MCF 10A (cell line): ENCODE measurements at places on chromosomes 16 and 17. TPM values are rescaled to one million over a fixed set of nuclear protein-coding genes. Genes with fewer than 3 reads are reported as not detected.

NOL3 gene
- total RNA-seq = 49.8 and 65.7 TPM in 2 replicates

FGF11 gene
- total RNA-seq = 0.84 and 2.1 TPM in 2 replicates

TEKT5 gene
- not detected in 2 replicates for total RNA-seq

KRTAP3-2 gene
- not detected in 2 replicates for total RNA-seq

SNN gene
- 1.9 and 5.8 TPM in 2 replicates for total RNA-seq

MYH3 gene
- 1.4 and 2.1 TPM in 2 replicates for total RNA-seq

TMEM220 gene
- total RNA-seq = 0.96 and 1.1 TPM in 2 replicates

SLC25A10 gene
- total RNA-seq = 5.1 and 9.5 TPM in 2 replicates

SIRT7 gene
- 36.6 and 44.8 TPM in 2 replicates for total RNA-seq

PLA2G15 gene
- 4.6 and 6.4 TPM in 2 replicates for total RNA-seq

C17orf113 gene
- total RNA-seq = 0.72 and 0.81 TPM in 2 replicates

KIFC3 gene
- 97.1 and 120 TPM in 2 replicates for total RNA-seq

CCL3 gene
- total RNA-seq = not detected in 2 replicates

ELMO3 gene
- 9.6 and 12.0 TPM in 2 replicates for total RNA-seq

BICDL2 gene
- 0.23 and 0.39 TPM in 2 replicates for total RNA-seq

HAP1 gene
- total RNA-seq = 0.37 and 0.49 TPM in 2 replicates

CFAP97D1 gene
- total RNA-seq = not detected in 2 replicates

HSD17B1 gene
- 13.0 and 18.1 TPM in 2 replicates for total RNA-seq

C16orf96 gene
- not detected in 2 replicates for total RNA-seq

CRYBA1 gene
- not detected in 2 replicates for total RNA-seq

ALOX15B gene
- 18.5 and 27.6 TPM in 2 replicates for total RNA-seq

TIGD7 gene
- 3.4 and 5.5 TPM in 2 replicates for total RNA-seq

RHBDL3 gene
- not detected in 2 replicates for total RNA-seq

PRKCB gene
- total RNA-seq = not detected in 2 replicates

TM4SF5 gene
- not detected in 2 replicates for total RNA-seq

CX3CL1 gene
- not detected in 2 replicates for total RNA-seq

CCL4L2 gene
- total RNA-seq = not detected in 2 replicates

SPNS2 gene
- not detected in 2 replicates for total RNA-seq

OMG gene
- 0.16 TPM in 1 of 2 replicates, not detected in the other for total RNA-seq

PRRT2 gene
- total RNA-seq = 0.42 and 0.96 TPM in 2 replicates

TMEM100 gene
- 1.1 and 1.7 TPM in 2 replicates for total RNA-seq

KREMEN2 gene
- 0.42 TPM in 1 of 2 replicates, not detected in the other for total RNA-seq

SALL1 gene
- not detected in 2 replicates for total RNA-seq
